SK-MEL-5 (cell line): ENCODE measurements at places on chromosomes 1 and 21. TPM values are rescaled to one million over a fixed set of nuclear protein-coding genes. Genes with fewer than 3 reads are reported as not detected.
A peak's percentile ranks its signal among the peaks of the same experiment; 100 is the strongest.

DNA sequence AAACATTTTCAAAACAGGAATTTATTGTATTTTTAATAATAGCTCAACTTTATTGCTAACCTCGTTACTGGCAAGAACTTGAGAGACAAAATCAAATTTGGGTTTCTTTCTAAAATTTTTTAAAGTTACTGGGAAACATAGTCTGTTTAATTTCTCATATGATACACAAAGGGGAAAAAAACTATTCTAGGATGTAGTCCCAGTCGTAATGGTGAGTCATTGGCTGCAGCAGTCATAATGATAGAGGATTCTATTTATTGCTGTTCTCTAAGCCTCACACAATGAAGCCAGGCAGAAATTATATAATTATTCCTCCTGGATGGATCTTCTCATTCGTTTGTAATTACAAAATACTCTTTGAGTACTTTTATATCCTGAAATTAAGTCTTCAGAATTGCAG is 326.5 kb upstream of the SGIP1 start:
- DNase-seq = no peak

GRCh38 chr1:77447669-77448068 is 165.8 kb downstream of the AK5 start:
- no peak for DNase-seq

DNA sequence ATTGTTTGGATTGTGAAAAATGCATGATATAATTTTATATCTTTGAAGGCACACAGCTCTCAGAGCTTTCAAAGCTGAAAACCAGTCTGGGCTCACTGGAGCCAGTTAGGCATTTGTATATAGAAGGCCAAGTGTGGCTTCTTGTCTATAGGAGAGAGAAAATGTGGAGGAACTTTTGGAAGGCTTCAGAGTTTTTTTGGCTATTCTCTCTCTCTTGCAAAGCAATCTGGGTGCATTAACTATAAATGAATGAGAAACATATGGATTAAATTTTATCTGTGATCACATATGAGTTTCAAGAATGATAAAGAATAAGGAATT is 216.7 kb upstream of the HOOK1 start:
- DNase-seq = no peak

GRCh38 chr1:234699795-234700665 is 90.1 kb upstream of the IRF2BP2 start:
- no peak for DNase-seq

DNA sequence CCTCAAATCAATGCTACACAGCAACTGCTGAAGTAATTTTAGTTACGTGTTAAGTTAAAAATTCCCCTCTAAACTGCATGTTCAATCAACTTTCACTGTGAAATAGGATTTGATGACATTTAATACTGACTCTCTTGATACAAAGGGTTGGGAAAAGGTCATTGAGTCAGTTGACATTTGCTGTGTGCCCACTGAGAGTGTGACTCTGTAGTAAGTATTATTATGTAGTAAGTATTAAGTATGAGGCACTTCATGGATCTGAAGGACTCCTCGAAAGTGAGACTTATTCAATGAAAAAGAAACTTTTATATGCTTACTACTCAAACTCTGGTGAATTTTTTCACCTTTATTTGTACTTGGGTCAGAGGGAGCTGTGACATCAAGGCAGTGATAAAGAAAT is 83.1 kb upstream of the S1PR1 start:
- DNase-seq = peak; percentile 2

- peak; percentile 47 for DNase-seq
Measured at GRCh38 chr1:66437136-66437401, 96.9 kb upstream of the SGIP1 start.

GRCh38 chr1:230291731-230292620 is 134.2 kb downstream of the PGBD5 start:
- no peak for DNase-seq

DNA sequence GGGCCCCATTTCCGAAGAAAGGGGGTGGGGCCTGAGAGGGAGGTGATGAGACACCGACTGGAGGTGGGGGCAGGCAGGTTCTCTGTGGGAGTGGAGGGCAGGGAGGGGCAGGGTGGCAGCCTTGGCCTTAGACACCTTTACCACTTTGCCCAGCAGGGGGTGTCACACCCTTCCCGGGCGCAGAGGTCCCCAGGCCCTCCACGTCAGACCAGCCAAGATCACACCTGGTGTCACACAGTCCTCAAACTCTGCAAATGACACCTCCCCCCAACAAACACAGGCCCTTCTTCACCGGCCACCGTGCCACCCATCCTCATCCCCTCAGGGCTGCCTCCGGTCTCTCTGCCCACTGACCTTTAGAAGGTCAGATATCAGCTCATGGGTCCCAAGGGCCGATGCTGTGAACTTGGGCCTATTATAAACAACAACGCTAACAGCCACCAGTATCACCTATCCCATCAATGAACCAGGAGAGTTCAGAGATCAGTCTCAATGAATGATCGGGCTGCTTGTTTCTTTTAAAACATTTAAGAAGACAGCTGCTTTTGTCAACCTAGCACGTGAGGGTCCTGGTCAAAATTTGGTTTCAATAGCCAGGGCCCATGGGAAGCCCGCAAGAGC is 103.9 kb downstream of the CASZ1 start:
- peak; percentile 23 for DNase-seq

OR2G6 gene
- total RNA-seq = not detected in 2 replicates

KRTAP19-3 gene
- not detected in 2 replicates for total RNA-seq

SYDE2 gene
- 2.0 and 2.6 TPM in 2 replicates for total RNA-seq

DHX9 gene
- total RNA-seq = 132 and 145 TPM in 2 replicates

ANKRD34A gene
- 1.1 and 1.2 TPM in 2 replicates for total RNA-seq
